ENCODE measurements at places on chromosomes 12 and 14.

DNA sequence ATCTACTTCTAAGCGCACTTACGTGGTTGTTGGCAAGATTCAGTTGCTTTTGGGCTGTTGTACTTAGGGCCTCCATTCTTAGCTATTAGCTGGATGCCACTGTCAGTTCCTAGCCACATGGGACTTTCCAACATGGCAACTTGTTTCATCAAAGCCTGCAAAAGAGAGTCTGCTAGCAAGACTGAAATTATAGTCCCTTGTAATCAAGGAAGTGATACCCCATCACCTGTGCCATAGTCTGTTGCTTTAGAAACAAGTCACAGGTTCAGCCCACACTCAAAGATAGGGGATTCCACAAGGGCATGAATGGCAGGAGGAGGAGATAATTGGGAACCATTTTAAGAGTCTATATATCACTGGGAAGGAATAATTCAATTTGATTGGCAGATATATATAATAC is 27.1 kb upstream of the SLC17A8 start:
- no peak for DNase-seq

GRCh38 chr14:74945261-74945851 is 10.0 kb downstream of the PGF start:
- peak; percentile 35 for DNase-seq

DNA sequence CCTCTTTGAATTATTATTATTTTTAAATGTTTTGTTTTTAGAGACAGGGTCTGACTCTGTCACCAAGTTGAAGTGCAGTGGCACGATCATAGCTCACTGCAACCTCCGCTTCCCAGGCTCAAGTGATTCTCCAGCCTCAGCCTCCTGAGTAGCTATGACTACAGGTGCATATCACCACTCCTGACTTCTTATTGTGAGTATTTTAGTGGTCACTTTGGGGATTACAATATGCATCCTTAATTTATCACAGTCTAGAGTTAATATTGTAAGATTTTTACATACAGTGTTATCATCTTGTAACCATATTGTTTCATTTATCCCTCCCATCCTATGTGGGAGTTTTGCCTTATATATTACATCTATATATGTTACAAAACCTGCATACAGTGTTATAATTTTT is 13.4 kb downstream of the FGF23 start:
- DNase-seq: no peak

GRCh38 chr14:50812180-50812579 is 18.8 kb downstream of the NIN start:
- no peak for DNase-seq

DNA sequence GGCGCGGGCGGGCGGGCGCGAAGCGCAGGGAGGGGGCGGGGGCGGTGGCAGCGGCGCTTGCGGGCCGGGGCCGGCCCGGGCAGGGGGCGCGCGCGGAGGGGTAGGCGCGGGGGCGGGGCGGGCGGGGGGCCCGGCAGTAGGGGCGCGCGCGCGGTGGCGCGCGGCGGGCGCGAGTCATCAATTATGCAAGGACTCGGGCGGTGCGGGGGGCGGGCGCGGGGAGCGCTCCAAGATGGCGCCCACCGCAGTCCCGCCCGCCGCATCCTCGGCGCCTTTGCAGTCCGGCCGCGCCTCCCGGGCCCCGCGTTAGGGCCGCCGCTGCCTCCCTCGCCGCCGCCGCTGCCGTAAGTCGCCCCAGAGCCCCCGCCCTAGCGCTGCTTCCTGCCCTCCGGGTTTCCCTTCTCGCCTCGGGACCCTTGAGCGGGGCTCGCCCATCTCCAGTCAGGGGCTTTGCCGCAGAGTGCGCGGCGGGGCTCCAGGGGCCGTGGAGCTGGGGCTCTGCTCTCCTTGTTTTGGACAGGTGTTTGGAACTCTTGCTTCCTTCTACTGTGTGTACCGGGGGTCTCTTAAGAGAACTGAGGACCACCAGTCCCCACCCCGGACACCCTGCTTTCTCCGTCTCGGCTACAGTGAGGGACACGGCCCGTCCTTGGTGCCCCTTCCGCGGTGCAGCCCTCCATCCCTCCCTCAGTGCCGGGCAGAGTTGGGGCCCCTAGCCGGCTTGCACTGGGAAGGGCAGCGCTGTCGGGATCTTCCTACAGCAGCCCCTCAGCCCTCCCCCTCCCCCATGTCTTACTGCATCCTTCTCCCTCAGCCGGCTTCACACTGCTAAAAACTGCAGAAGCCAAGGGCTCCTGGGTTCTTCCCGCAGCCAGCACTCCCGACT is at the start of gene SCN8A:
TSS of gene SCN8A (plus strand) at position 218 of the 886 bp plus-strand sequence. CDS start 71,585 bp downstream, outside the sequence.
- DNase-seq: peak; percentile 63

DNA sequence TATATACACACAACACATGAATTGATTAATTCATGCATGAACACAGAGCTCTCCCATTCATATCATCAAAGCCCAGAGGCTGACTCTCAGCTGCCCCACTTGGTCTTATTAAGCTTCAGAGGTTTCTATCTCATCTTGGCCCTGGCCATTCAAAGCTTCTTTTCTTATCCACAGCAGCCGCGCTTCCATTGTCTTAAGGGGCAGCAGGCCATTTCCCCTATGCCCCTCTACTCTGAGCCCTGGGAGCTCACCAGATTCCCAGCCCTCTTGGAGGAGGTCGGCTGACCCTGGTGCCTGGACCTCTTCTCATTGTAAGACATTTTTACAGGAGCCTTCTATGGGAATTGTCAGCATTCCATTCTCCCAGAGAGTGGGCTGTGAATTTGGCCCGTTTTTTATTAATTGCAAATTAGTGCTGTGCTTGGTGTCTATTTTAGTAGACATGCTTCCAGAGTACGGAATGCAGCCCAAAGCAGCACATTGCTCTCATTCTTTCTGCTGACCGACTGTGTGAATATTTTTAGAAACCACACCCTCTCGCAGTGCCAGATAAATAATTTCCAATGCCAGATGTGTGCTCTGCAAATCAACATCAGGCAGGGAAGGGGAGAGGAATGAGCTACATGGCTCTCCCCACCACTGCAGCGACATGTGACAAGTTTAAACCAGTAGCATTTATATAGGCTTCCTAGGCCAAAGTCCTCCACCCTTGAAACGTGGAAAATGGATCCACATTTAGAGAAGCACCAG is 58.5 kb downstream of the NUAK1 start:
- DNase-seq: no peak

DNA sequence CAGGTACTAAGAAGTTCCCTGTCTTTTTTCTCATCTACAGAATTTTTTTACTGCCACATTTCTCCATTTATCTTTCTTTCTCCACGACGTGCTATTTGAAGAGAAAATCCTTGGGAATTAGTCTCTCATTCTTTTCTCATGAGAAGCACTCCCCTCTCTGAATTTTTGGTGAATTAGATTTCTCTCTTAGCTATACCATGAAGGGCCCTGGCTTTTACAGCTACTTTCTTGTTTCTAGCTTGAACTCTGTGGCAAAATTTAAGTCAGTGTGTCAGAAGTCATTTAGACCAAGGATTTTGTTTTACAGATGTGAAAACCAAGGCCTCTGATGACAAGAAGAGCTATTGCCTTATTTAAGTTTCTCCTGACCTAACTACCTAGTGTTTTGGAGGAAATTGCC is 213.1 kb downstream of the AEBP2 start:
- DNase-seq: no peak
